ENCODE measurements at places on chromosomes 1 and 21.

DNA sequence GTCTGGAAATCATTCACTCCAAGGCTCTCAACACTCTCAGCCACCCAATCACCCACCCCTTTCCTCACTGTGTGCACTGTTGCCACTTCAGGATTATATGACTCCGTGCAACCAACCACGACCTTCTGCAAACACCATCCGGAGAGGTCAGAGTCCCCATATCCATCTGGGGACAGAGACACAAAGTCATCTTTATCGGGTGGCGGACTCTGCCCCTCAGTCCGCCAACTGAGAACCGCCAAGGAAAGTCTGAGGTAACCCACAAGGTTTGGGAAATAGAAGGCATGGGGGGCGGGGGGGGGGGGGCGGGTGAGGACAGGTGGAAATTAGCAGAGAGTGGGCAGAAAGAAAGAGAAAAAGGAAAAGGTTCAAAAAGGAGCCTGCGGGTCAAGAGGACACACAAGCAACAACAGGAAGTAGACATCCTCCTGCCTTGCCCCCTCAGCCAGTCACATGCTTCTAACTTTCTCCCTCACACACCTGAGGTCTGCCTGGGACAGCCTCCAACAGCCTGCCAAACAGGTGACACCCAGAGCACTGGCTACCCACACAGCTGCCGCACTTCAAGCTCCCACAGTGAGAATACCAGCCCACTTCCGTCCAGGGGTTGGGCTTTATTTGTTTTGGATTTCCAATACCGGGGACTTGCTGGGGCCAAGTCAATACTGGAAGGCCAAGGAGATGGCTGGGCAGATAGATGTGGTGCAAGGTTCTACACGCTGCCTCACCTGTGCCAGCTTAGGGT, 58.1 kb downstream of the SSBP3 start:
- DNase-seq: no peak

GRCh38 chr1:155379631-155380090, 59.0 kb downstream of the RUSC1 start:
- no peak for DNase-seq

GRCh38 chr1:64282351-64282750, 78.9 kb downstream of the UBE2U start:
- no peak for DNase-seq

DNA sequence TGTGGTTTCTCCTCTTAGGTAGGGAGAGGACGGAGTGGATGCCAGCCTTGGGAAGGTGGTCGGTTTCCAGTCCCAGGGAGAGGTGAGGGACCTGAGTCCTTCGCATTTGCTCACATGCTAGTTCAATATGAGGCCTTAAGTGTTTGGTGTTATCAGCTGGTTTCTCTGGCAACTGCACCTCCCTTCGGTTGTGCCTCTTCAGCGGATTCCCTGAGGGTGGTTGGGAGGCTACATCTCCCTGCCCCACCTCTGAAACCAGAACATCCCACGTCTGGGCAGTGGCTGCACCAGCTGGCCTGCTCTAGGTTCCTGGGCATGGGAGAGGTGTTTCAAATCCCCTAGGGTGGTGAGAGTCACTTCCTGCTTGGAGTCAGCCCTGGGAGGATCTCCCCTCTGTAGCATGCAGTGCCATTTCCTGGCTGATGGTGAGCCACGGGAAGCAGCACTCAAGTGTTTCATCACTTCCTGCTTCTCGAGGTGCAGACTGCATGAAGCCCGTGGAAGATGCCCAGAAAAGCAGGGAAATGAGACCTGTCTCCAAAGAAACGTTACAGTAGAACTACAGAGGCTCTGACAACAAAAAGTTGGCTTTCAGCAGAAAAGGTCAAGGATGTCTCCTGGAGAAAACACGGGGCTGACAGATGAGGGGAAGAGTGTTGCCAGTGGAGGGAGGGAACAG, 4.5 kb downstream of the TMEM125 start:
- no peak for DNase-seq

GRCh38 chr1:167832693-167833092, 81.2 kb downstream of the ADCY10 start:
- DNase-seq: no peak

- no peak for DNase-seq
Observed at GRCh38 chr1:233252441-233252840, 43.1 kb downstream of the PCNX2 start.

GRCh38 chr1:1302006-1302430, 5.7 kb downstream of the ACAP3 start:
- no peak for DNase-seq

DNA sequence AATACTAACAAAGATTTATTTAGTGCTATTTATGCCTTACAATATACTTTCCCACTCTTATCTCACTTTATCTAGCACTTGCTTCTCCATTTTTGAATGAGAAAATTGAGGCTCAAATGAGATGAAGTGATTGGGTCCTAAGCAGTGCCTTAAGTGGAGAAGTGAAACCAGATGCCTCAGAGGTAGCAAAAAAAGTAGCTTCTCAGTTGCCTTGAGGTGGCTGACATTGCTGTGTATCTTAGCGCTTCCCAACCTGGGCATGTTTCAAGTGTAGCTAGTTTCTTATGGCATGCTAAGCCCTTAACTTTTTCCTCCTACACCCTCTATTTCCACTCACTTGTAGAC, 390.4 kb downstream of the OMA1 start:
- DNase-seq: no peak

- DNase-seq: no peak
Observed at GRCh38 chr1:91697416-91697815, 188.5 kb downstream of the TGFBR3 start.

DNA sequence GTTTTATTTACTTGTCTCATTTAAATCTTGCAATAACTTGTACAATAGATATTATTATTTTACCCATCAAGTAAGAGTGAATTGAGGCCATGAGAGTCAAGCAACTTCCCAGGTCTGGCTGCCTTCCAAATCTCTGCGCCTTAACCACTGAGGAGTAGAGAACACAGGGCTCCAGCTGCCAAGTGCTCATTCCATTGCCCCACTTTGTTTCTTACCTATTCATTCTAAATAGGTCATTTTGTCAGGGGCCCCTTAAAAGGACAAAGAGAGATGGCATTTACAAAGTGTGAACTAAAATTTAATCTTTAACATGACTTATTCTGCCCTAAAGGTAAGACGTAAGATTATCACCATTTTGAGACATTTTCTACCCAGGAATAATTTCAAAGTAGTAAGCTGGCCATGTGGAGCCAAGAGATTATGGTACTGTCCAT, 3.5 kb downstream of the PPP1R15B start:
- DNase-seq: no peak

- no peak for DNase-seq
Observed at GRCh38 chr1:31707711-31708110, 3.9 kb upstream of the COL16A1 start.

- no peak for DNase-seq
Observed at GRCh38 chr1:17594026-17594425, 54.5 kb downstream of the ARHGEF10L start.

- no peak for DNase-seq
Observed at GRCh38 chr1:46026531-46026930, 105.9 kb downstream of the PIK3R3 start.

GRCh38 chr21:34844924-34845238, 176.1 kb downstream of the CLIC6 start:
- no peak for DNase-seq

DNA sequence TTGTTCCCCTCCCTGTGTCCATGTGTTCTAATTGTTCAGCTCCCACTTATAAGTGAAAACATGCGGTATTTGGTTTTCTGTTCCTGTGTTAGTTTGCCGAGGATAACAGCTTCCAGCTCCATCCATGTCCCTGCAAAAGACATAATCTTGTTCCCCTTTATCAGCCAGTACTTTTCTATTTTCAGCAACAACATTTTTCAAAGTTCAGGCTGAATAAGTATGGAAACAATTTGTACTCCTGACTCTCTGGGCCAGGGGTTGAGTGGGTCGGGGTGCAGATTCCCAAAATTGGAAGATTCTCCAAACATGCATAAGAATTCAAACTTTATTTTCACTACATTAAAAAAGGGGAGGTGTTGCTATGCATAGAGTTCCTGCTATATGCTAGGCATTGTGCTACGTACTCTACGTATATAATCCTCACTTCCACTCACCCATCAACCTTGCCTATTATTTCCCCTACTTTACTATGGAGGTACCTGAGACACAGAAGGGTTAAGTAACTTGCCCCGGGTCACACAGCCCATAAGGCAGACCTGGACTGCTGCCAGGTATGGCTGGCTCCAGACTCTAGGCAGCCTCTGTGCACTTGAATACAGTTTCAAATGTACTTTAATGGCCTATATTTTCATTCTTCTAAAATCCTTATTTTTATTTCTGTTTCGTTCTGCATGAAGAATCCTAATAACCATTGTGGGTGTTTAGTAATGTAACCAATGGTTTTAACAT, 117.1 kb upstream of the C8B start:
- no peak for DNase-seq

GRCh38 chr1:197763307-197763706, 12.0 kb downstream of the DENND1B start:
- DNase-seq: no peak

DNA sequence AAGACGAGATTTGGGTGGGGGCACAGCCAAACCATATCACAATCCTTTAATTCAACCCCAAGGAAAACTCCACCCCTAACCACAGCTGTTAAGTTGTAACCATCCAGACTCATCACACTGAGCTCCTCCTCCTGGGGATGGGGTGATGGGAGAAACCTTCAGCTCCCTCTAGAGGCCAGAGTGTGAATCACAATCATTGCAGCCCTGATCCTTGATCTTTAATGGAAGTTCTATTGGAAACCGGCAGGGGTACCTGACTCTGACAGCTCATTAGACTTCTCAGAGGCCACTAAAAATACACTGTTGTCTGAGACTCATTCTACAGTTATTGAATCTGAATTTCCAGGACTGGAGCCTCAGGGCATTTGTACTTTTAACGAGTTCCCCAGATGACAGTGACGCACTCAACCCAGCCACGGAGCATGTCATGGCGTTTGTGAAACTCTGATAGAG, 127.2 kb downstream of the IGSF21 start:
- DNase-seq: no peak
